ENCODE measurements at places on chromosomes 12 and 14.

DNA sequence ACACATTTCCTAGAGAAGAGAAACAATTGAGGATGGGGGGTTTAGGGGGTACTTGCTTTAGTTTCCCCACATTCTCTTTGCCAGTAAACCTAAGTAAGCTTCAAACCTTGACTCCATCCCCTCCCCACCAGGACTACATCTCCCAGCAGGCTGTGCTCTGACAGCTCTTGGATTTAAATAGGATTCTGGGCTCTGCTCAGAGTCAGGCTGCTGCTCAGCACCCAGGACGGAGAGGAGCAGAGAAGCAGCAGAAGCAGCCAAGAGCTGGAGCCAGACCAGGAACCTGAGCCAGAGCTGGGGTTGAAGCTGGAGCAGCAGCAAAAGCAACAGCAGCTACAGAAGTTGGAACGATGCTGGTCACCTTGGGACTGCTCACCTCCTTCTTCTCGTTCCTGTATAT is 20.6 kb downstream of the RDH12 start:
- DNase-seq: peak; percentile 27

DNA sequence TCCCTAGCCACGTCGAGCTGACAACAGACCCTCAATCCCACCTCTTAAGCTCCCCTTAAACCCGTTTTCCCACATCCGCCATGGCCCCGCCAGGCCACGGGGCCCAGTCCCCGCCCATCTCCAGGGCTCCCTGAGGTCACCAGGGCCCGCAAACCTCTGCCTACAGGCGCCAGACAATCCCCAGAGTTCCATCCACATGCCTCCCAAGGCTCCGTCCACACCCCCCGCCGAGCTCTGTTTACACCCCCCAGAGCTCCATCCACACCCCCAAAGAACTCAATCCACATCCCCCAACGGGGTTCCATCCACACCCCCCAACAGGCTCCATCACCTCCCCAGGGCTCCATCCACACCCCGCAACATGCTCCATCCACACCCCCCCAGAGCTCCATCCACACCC is 9.2 kb downstream of the JAG2 start:
- no peak for DNase-seq

- DNase-seq: peak; percentile 87
These were observed 3.3 kb upstream of the CIPC start for GRCh38 chr14:77094672-77095284.

- no peak for DNase-seq
These were observed 155.9 kb downstream of the SLC41A2 start for GRCh38 chr12:104802208-104802607.

GRCh38 chr12:61758661-61759060 is 501.5 kb upstream of the USP15 start:
- DNase-seq: peak; percentile 42

- DNase-seq: no peak
These were observed 108.7 kb downstream of the PTGER2 start for GRCh38 chr14:52422650-52423356.

All from A673 (cell line).